ENCODE measurements at places on chromosomes 16 and 17. TPM values are rescaled to one million over a fixed set of nuclear protein-coding genes. Genes with fewer than 3 reads are reported as not detected.

LITAFD gene
- total RNA-seq = not detected

- DNase-seq = no peak
- H3K36me3 ChIP-seq = no peaks in the 10 kb centered on the region
- H3K27me3 ChIP-seq = no peaks in the 10 kb centered on the region
- H3K4me3 ChIP-seq = no peak overlapping the region
Observed at GRCh38 chr16:8768692-8769091, 28.7 kb downstream of the TMEM186 start.

DNA sequence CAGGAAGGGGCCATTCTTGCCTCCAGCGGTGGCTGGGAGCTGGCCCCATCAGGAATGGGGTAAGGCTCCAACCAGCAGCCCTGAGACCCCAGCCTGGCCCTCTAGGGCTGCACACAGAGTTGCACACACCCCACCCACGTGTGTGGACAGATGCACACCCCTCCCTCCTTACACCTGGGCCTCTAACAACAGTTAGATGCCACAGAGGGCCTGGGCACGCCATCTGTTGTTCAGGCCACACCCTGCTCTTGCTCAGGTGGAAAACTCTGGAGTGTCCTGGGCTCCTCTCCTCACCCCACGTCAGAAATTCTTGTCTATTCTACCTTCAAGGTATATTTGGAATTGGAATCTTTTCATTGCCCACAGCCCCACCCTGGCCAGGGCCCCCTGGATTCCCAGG is 13.3 kb upstream of the RAI1 start:
- peaks cover 5% of the 10 kb centered on the region for H3K27me3 ChIP-seq
- no peak overlapping the region for H3K4me3 ChIP-seq
- H3K27ac ChIP-seq = no peak overlapping the region

DNA sequence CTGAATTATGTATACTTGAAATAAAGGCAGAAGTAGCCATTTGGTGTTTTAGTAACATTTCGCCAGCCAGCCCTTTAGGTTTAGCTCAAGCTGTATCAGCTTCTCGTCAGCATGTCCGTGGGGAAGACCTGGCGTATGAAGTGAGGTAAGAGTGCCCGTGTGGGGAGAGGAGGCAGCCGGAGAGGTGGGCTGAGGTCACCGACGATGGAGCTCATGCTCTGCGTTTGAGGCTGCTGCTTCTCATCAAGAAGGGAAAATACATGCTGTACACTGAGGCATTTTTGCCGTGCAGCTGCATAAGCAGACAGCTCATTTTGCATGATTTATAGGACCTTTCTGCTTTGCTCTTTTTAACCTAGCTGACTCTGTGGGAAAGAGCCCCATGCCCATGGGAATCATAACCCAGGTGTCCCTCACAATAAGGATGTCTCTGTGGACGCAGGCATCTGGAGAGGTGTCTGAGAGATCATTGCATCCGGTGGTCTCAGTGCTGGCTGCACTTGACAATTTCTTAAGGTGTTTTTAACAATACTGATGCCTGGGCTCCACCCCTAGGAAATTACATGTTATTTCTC is 179.1 kb downstream of the ABCC12 start:
- peaks cover 3% of the 10 kb centered on the region for H3K27me3 ChIP-seq
- no peaks in the 10 kb centered on the region for H3K4me1 ChIP-seq
- H3K36me3 ChIP-seq = no peaks in the 10 kb centered on the region
- no peak overlapping the region for H3K27ac ChIP-seq
- H3K4me3 ChIP-seq = no peak overlapping the region

DNA sequence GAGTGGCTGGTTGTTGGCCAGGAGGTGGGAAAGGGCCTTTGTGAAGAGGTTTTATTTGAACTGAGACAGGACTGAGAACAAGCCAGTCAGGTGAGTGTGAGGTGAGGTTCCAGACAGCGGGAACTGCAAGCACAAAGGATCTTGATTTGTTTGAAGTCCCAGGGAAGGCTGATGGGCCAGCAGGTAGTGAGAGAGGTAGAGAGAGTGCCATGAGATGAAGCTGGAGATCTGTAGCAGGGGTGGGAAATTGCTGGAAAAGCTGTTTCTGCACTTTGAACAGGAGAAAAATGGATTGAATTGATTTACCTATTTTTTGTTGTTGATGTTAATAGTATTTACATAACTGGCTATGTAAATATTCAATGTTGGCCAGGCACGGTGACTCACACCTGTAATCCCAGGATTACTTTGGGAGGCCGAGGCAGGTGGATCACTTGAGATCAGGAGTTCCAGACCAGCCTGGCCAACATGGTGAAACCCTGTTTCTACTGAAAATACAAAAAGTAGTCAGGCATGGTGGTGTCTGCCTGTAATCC is 7.7 kb upstream of the DCTPP1 start:
- no peak overlapping the region for H3K27ac ChIP-seq
- H3K4me3 ChIP-seq = no peak overlapping the region
- H3K36me3 ChIP-seq = peaks cover 4% of the 10 kb centered on the region
- H3K4me1 ChIP-seq = peaks cover 15% of the 10 kb centered on the region
- DNase-seq = no peak
- H3K27me3 ChIP-seq = no peaks in the 10 kb centered on the region

Data from activated naive CD8-positive, alpha-beta T cell treated with anti-CD3 and anti-CD28 coated beads, Interleukin-2, amount 10 ng/mL, durations not matched to agents 7 days and 5 days (primary cell).